ENCODE measurements at places on chromosomes 16 and 17.
A peak's percentile ranks its signal among the peaks of the same experiment; 100 is the strongest.

DNA sequence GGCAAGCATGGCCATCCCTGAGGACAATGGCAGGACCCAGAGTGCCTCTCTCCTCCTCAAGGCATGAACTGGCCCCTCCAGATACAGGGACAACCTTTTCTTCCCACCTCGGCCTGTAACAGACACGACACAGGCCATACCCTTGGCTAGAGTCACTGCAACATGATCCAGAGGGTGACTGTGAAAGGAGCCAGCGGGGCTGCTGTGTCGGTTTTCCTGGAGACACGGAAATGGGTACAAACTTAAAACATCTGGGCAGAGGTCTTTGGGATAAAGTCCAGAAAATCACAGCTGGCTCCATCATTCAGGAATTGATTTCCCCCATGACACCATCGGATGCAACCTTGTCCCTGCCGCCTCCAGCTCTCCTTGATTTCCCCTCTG lies 5.3 kb downstream of the CEP295NL start:
- no peaks in the 10 kb centered on the region for H3K36me3 ChIP-seq
- no peaks in the 10 kb centered on the region for H3K27me3 ChIP-seq
- H3K4me1 ChIP-seq, result peaks cover 23% of the 10 kb centered on the region
- no peak overlapping the region for H3K4me3 ChIP-seq
- peak overlapping the region; percentile 62 for H3K27ac ChIP-seq
- no peak for DNase-seq

GRCh38 chr17:49022391-49022941 lies 25.3 kb downstream of the IGF2BP1 start:
- DNase-seq, result no peak
- H3K36me3 ChIP-seq, result no peaks in the 10 kb centered on the region
- no peaks in the 10 kb centered on the region for H3K4me1 ChIP-seq
- no peak overlapping the region for H3K4me3 ChIP-seq
- H3K27me3 ChIP-seq, result peaks cover 28% of the 10 kb centered on the region
- H3K27ac ChIP-seq, result no peak overlapping the region

GRCh38 chr16:77841502-77841763 lies 53.1 kb downstream of the VAT1L start:
- H3K4me1 ChIP-seq, result peaks cover 19% of the 10 kb centered on the region
- no peak for DNase-seq
- peak overlapping the region; percentile 27 for H3K27ac ChIP-seq
- H3K36me3 ChIP-seq, result no peaks in the 10 kb centered on the region
- H3K27me3 ChIP-seq, result no peaks in the 10 kb centered on the region
- no peak overlapping the region for H3K4me3 ChIP-seq

DNA sequence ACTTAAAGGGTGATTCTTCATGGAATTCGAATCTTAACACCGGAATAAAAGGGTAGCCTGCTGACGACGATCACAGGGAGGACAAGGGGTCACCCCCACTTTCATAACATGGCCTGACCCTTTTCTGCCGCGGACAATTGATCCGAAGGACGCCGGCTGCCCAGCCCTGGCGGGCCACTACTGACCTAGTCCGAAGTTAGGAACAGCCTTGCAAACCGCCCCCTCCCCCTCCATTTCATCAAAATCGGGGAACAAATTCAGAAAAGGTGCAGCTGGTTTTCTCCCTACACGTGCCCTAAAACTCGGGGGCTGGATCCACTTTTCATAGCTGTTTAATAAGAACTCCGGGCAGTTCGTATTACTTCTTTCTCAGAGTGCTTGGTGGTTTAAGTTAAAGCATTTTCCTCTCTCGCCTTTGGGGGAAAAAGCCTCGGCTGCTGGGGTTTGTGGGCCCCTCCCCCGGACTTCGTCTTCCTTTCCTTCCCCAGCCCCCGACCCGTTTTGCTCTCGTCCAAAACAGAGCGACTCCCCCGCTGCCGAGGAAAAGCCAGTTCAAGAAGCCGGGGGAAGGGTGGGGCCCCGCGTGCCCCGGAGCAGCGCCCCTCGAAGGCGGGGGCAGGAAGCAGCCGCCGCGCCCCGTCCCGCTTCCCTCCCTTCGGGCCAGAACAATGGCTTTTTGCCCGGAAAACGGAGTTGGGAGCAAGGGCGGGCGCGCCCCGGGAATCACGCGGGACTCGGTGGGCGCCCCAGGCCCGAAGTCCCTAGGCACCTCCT lies 641 bp upstream of the CBX2 start:
- peaks cover 96% of the 10 kb centered on the region for H3K27me3 ChIP-seq
- peak overlapping the region; percentile 60 for H3K4me3 ChIP-seq
- peaks cover 19% of the 10 kb centered on the region for H3K4me1 ChIP-seq
- no peaks in the 10 kb centered on the region for H3K36me3 ChIP-seq
- H3K27ac ChIP-seq, result no peak overlapping the region

GRCh38 chr17:77356690-77357201 lies 216.0 kb downstream of the SEC14L1 start:
- H3K27me3 ChIP-seq, result no peaks in the 10 kb centered on the region
- H3K4me3 ChIP-seq, result no peak overlapping the region
- no peaks in the 10 kb centered on the region for H3K36me3 ChIP-seq
- H3K4me1 ChIP-seq, result peaks cover 14% of the 10 kb centered on the region
